Stimulated activated naive CD4-positive, alpha-beta T cell (primary cell): ENCODE measurements at places on chromosomes 1 and 21.

- DNase-seq = no peak
Observed at GRCh38 chr1:85289207-85289847, 12.9 kb upstream of the BCL10 start.

DNA sequence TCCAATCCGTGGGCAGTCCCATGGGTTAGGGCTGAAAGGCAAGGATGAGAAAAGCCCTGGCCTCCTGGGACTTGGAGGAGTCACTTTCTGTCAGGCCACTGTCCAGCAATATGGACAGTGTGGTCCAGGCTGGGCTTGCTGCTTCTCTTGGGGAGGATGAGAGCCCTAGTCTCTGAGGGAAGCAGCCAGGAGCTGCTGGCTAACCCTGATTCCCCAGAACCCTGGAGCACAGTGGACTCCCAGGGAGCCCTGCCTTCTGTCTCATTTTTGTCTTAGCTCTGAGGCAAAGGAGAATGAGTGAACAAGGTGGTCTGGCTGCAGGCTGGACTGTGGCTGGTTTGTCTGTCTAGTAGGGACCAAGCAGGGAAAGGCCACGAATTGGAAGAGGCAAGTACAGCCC lies 23.8 kb upstream of the EDN2 start:
- no peak for DNase-seq

- no peak for DNase-seq
Observed at GRCh38 chr1:226549094-226549936, 751 bp downstream of the STUM start.

DNA sequence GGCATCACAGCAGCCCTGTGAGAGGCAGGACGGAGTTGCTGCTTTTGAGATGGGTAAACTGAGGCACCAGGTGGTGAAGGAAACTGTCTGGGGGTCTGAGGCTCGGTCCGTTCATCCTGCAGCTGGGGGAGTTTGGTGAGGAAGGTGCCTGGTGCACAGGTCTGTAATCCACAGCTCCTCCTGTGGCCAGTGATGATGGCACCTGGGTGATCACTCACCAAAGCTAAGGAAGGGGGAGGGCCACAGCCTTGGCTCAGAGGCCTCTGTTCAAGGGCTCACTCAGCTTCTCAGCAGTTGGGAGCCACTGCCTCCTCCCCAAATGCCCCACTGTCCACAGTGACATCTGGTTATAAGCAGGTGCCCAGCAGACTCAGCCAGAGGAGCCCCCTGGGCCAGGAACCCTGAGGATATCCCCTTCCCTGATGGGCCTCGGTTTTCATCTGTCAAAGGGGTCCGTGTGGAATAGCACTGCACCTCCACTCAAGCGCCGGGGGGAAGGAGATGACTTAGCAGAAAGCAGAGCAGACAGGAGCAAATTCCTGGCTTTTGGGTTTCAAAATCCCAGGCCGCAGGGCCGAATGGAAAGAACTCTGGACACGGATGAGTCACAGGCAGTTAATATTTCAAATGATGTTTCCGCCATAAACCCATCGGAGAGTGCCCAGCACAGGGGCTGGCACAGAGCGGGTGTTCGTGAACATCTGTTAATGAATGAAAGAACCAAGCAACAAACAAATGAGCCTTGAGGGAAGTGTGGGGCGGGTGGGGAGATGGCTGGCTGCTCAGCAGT lies 82.8 kb downstream of the DMRTB1 start:
- DNase-seq = no peak

DNA sequence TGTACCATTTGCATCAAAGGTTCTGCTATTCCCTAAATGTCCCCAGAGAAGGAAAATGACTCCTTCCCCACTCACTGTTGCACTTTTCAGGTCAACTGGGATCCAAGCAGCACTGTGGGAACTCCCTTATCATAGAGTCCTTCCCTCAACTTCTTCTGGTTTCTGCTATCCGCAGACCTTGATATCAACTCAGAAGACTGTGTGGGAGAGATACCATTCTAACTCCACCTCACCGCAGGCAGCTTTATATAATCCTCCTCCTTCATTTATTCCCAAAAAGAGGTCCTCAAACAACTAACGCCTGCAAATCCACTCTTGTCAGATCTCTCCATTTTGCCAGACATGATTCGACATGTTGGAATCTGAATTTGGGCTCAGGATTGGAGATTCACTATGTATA lies 27.3 kb downstream of the LHX9 start:
- DNase-seq = no peak

DNA sequence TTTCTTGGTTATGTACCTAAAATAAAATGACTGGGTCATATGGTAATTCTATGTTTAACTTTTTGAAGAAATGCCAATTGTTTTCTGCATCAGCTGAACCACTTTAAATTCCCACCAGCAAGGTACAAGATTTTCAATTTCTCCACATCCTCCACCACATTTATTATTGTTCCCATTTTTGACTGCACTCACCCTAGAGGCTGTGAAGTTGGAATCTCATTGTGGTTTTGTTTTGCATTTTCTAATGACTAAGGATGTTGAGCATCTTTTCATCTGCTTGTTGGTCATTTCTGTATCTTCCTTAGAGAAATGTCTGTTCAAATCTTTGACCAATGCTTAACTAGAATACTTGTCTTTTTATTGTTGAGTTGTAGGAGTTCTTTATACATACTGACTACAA lies 72.5 kb downstream of the ASTN1 start:
- no peak for DNase-seq
